ENCODE measurements at places on chromosomes 5 and 9. TPM values are rescaled to one million over a fixed set of nuclear protein-coding genes. Genes with fewer than 3 reads are reported as not detected.

The GPR151 gene
- total RNA-seq, result not detected

The CTSV gene
- total RNA-seq, result 110 TPM

The BTNL8 gene
- 7.3 TPM for total RNA-seq

The PCDHGA10 gene
- total RNA-seq, result 3.6 TPM

The ANKRD18A gene
- 2.6 TPM for total RNA-seq

The IFNE gene
- total RNA-seq, result 0.34 TPM

The PCDHGB1 gene
- 0.60 TPM for total RNA-seq

The LHX3 gene
- total RNA-seq, result 1.1 TPM

The NUTM2F gene
- not detected for total RNA-seq

The NEUROG1 gene
- total RNA-seq, result not detected

The TXN gene
- 476 TPM for total RNA-seq

The SLC45A2 gene
- 1.1 TPM for total RNA-seq

The INSL4 gene
- total RNA-seq, result not detected

The PCDHGA8 gene
- 0.18 TPM for total RNA-seq

The ASB6 gene
- 18.1 TPM for total RNA-seq

The ORM1 gene
- 27.5 TPM for total RNA-seq

The SEMA4D gene
- 16.0 TPM for total RNA-seq
